ENCODE measurements at places on chromosomes 12 and 14. TPM values are rescaled to one million over a fixed set of nuclear protein-coding genes. Genes with fewer than 3 reads are reported as not detected.

The RNASE3 gene
- total RNA-seq, result not detected

The TMEM132D gene
- not detected for total RNA-seq

The MGP gene
- 2.1 TPM for total RNA-seq

The ALG10B gene
- total RNA-seq, result 9.2 TPM

The PAPLN gene
- total RNA-seq, result 0.20 TPM

The NFATC4 gene
- not detected for total RNA-seq

The SIX4 gene
- 0.13 TPM for total RNA-seq

The CLEC4E gene
- not detected for total RNA-seq

The PLEKHG7 gene
- 0.19 TPM for total RNA-seq

The PRB2 gene
- total RNA-seq, result not detected

The LAG3 gene
- total RNA-seq, result 10.6 TPM

The MYF6 gene
- total RNA-seq, result not detected

The TOX4 gene
- 77.8 TPM for total RNA-seq

The FAM181A gene
- not detected for total RNA-seq

The TC2N gene
- 243 TPM for total RNA-seq

The OR4K5 gene
- total RNA-seq, result not detected

The GXYLT1 gene
- 7.1 TPM for total RNA-seq

The DDN gene
- total RNA-seq, result 0.15 TPM

The PRH2 gene
- total RNA-seq, result not detected

The TRPV4 gene
- total RNA-seq, result not detected

The TMEM19 gene
- 14.1 TPM for total RNA-seq

The FOXA1 gene
- total RNA-seq, result 0.67 TPM

The CABP1 gene
- total RNA-seq, result not detected

The ARHGAP9 gene
- 238 TPM for total RNA-seq

The KLHL33 gene
- 0.49 TPM for total RNA-seq

The PPP1R1A gene
- total RNA-seq, result not detected

The ACVRL1 gene
- not detected for total RNA-seq

The GPR84 gene
- not detected for total RNA-seq

The LGALS3 gene
- total RNA-seq, result 57.7 TPM
